ENCODE measurements at places on chromosomes 7 and 10.

DNA sequence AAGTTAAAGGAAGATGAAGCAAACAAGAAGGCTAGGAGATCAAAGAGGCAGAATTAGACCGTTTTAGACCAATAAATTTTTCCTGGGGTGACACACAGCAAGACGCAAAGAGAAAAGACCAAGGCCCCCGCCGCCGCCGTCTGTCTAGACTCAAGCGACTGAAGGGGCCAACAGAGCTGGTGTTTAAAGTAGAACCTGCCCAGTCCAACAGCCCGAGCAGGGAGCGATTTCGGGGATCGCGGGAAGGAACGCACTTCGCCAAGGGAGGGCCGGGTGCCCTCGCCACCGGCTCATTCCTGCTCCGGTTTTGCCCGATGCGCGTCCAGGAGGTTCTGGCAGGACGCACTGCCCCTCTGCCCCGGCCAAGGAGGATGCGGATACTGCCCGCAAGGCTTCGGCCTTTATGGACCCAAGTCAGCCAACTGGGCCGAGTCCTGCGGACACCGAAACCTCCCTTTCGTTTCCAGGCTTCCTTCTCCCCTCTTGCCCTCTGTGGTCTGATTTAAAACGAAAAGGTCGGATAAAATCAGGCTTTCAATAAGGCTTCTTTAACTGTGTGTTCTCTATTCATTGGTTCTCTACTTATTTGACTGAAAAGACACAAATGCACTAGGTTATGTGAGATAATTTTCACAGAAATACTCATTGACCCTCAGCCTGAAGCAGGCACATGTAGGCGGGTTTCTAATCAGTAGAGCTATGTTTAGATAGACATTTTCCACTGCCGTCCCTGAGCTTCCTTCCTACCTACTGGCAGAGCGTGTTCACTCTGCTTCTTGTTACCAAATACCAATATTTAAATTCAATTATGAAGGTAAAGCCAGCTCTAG, 2.2 kb upstream of the HOXA7 start:
- DNase-seq, result no peak

DNA sequence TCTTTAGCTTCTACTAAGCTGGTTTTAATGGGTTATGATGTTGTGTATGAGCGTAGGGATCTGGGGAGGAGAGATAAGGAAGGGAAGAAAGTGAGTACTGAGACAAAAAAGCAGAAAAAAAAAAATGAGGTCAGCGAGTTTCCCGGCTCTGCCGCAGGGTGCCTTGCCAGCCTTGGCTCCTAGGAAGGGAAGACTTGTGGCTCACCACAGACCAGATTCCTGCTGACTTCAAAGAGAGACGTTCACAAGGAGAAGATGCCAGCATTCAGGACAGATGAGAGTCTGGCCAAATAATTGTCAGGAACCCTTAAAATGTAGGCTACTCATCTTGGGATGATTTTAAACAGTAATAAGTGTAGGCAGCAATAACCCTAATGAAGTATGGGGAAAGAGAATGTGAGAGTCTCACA, 11.4 kb upstream of the FAS start:
- no peak for DNase-seq

DNA sequence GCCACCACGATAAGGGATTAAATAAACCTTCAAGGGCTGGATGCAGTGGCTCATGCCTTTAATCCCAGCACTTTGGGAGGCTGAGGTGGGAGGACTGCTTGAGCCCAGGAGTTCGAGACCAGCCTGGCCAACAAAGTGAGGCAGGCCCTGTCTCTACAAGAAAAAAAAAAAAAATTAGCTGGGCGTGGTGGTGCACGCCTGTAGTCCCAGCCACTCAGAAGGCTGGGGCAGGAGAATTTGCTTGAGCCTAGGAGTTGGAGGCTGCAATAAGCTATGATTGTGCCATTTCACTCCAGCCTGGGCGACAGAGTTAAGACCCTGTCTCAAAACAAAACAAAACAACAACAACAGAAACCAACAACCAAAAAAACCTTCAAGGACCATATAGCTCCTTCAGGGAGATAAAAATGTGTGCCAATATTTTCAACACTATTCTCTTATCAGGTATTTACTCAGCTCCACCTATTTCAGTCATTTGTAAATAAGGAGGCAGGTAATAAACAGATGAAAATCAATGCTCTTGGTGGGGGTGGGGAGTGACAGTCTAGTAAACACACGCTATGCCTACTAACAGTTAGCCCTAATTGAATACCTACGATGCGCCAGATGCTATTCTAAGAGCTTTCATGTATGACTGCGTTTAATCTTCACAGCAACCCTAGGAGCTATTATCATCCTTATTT, 13.2 kb downstream of the BAIAP2L1 start:
- DNase-seq, result no peak

DNA sequence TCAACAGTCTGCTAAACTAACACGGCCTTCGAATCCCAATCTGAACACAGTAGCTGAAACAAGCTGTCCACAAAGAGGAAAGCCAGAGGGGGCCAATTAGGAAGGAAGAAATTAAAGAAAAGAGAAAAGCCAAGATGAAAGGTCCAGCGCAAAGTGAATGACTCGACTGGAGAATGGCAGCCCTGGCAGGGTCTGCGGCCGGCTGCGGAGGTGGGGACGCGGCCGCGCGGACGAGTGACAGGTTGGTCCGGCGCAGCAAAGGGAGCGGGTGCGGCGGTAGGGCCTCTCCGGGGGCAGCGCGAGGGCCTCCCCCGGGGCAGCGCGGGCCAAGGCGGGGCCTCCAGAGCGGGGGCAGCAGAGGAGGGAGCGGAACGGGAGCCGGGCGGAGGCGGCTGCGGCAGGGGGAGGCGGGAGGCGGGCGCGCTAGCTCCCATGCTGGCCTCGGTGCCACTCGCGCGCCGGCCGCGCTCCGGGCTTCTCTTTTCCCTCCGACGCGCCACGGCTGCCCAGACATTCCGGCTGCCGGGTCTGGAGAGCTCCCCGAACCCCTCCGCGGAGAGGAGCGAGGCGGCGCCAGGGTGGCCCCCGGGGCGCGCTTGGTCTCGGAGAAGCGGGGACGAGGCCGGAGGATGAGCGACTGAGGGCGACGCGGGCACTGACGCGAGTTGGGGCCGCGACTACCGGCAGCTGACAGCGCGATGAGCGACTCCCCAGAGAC, at the start of gene VWC2:
TSS of gene VWC2 (plus strand) at position 421 of the 718 bp plus-strand sequence. CDS start 1,798 bp downstream, outside the sequence.
- no peak for DNase-seq

- no peak for DNase-seq
These were observed 175.2 kb upstream of the ASAH2 start for GRCh38 chr10:50426485-50426884.

- no peak for DNase-seq
These were observed 135.6 kb upstream of the RET start for GRCh38 chr10:42941295-42941644.

DNA sequence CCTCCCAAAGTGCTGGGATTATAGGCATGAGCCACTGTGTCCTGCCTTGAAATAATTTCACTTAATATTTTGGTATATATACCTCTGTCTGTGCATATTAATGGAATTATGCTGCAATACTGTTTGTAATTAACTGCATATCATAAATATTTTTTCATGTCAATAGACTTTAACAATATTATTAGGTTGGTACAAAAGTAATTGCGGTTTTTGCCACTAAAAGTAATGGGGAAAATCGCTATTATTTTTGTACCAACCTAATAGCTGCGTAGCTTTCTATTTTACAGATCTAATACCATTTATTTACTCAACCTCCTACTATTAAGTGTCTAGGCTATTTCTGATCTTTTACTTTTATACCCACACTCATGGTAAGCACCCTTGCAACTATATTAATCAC, 3.9 kb upstream of the PDE6C start:
- no peak for DNase-seq

DNA sequence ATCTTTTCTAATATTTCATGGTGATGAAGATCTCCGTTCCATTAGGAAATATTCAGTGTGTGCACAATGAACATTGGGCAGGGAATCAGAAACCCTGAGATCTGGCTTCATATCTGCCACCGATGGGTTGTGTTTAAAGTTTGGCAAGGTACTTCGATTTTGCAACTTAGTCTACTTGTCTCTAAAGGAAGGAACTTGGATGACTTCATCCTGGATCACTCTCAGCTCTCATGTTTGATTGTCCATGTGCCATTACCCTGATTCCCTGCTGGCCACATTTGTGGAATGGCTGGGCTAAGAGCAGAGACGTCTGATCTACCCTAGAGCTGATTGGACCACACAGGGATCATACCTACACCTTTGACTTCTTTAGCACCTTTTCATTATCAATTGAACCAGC, 177.0 kb upstream of the KMT2E start:
- DNase-seq, result no peak

GRCh38 chr7:47967708-47968107, 11.7 kb downstream of the HUS1 start:
- no peak for DNase-seq

- no peak for DNase-seq
These were observed 111.7 kb upstream of the PLXNA4 start for GRCh38 chr7:132687981-132688383.

GRCh38 chr10:24237801-24238395, 29.0 kb downstream of the KIAA1217 start:
- no peak for DNase-seq

- no peak for DNase-seq
These were observed 20.1 kb upstream of the TBXAS1 start for GRCh38 chr7:139808846-139809442.

DNA sequence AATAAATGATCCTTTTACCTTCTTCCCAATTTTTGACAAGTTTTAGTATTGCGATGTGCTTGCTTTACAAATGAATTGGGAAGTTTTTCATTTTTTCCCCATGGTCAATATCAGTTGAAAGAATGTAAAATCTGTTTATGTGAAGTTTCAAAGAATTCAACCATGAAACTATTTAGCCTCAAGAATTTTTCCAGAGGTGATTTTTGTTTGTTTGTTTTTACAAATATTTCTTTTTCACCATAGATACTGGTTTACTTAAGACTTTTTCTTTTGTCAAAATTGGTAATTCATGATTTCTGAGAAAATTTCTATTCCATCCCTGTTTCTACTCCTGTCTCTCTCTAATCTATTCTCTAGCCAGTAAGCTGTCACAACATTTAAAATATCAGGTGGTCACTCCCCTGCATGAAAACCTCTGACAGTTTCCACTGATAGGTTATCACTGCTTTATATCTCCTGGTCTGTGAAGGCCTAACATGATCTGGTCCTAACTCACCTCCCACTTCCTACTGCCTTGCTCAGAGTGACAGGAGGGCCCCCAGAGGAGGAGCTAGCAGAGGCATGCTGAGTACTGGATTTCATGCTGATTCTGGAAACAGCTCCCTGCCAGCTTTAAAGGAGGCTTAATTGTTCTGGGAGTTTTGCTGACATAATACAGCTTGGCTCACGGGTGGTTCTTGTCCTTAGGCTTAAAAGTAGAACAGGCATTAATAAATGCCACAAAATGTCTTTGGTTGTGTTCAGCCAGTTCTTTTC, 7.6 kb upstream of the ARMS2 start:
- DNase-seq, result no peak

GRCh38 chr10:77357611-77358310, 279.8 kb downstream of the KCNMA1 start:
- no peak for DNase-seq

- no peak for DNase-seq
These were observed 1059.1 kb downstream of the SORCS3 start for GRCh38 chr10:105700218-105700617.

DNA sequence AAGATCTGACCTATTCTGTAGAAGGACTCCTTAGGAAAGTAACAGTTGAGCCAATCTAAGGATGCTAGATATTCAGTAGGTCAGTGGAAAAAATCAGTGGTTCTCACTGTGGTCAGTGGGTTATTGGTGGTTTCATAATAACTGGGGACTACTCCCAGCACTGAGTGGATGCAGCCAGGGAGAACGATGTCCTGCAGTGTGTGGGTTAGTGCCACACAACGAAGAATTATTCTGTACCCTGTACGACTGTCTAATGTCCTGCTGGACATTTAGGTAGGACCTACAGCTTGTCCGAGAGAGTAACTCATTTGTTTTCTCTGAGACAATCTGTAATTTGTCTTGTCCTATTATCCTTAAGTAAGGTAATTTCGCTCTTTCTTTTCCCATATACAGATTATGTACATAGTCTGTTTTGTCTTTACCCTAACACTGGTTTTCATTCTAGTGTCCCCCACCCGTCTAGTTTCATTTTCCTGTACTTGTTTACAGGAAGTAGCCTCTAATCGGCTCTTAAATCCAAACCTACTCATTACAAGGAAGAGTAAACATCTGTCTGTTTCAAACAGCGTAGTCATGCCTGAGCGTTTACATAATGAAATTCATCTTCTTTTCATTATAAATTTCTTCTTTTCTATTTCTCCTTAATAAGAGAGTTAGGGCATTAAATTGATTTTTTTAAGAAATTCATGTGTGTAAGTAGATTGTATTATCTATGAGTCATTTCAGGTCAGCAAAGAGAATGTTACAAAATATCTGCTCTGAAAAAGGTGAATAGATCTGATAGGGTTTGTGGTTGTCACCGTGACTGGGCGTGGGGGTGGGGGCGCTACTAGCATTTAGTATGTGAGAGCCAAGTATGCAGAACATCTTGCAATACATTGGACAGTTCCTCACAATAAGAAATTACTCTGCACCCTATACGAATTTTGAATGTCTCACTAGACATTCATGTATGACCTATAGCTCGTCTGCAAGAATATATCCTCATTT, 8.3 kb upstream of the ZC3HAV1L start:
- no peak for DNase-seq

GRCh38 chr10:111103196-111103840, 26.5 kb downstream of the ADRA2A start:
- DNase-seq, result no peak

DNA sequence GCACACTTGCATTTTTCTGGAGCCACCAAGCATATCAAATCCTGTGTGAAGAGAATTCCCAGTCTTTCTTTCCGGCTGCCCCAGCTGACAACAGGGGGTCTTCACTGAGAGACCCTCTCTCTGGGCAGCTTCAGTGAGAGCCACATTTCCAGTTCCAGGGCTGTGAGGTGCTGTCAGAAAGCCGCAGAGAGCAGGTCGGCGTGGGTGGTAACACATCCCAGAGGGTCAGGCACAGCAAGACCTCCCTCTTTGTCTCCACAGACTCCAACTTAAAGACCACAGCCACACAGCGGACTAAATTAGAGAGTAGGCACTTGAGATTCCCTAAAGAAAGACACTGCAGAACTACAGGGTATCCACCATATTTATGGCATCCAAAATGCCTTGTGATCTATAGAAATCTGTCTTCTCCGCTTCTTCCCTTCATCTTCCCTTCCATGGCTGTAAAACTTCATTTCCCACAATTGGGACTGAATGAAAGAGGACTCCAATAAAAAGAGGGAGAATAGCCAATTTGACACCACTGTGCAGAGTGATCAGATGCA, 116.0 kb upstream of the C7orf33 start:
- DNase-seq, result no peak

DNA sequence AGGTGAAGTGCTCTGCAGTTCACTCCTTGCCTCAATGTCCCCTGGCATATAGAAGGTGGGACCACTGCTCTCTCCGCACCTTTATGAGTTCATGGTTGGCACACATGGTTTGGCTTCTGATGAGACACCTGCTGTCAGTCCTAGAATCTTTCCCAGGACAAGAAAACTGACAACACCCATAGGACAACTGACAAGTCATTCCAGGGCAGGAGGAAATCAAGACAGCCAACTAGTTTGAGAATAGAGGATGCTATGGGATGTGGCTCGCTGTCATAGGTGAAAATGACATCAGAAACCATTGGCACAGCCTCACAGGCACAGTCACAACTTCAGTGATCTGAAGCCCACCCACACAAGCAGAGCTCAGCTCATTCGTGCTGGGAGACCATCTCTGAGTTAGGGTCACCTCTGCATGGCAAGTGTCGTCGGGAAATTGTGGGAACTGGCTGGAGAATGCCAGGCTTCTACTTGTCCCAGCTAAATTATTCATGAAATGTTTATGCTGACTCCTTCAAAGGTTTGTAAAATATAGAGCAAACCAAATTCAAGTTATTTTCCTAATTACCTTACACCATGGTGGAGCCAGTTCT, 762.4 kb downstream of the GRID1 start:
- DNase-seq, result no peak
